ENCODE measurements at places on chromosomes 13 and 19.

DNA sequence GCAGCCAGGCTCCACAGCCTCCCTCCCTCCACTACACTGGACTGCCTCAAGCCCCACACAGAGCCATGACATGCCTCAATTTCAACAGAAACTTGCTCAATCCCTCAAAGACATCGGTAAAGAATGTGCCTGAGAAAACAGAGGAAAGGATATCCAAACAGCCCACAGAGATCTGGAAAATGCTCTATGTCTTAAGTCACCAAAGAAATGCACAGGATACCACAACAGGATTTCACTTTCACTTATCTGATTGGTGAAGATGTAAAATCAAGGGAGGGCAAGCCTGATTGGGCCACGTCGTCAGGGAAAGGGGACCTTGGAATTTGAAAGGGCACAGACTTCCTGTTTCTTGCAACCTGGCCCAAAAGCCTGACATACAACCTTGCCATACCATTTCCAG, 14.2 kb downstream of the CACNA1A start:
- DNase-seq: no peak

DNA sequence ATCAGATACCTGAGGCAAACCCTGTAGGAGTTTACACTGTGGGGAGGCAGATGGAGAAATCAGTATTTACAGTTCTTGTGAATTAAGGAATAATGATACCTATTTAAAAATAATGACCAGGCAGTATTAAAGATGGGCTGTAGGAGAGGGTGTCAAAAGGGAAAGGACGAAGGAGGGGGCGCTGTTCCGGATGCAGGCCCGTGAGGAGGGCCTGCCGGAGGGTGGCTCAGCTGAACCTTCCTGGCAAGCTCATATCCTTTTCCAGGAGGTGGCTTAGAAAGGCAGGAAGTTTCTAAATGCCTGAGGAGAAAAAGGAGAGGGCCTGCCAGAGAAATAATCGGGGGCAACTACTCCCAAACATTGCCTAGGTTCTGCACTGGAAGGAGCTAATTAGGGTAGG, 46.6 kb downstream of the MBNL2 start:
- no peak for DNase-seq

GRCh38 chr19:4068047-4068966, 1.6 kb upstream of the ZBTB7A start:
- peak; percentile 14 for DNase-seq

- DNase-seq: no peak
Measured at GRCh38 chr13:74118328-74118727, 15.9 kb downstream of the KLF12 start.

DNA sequence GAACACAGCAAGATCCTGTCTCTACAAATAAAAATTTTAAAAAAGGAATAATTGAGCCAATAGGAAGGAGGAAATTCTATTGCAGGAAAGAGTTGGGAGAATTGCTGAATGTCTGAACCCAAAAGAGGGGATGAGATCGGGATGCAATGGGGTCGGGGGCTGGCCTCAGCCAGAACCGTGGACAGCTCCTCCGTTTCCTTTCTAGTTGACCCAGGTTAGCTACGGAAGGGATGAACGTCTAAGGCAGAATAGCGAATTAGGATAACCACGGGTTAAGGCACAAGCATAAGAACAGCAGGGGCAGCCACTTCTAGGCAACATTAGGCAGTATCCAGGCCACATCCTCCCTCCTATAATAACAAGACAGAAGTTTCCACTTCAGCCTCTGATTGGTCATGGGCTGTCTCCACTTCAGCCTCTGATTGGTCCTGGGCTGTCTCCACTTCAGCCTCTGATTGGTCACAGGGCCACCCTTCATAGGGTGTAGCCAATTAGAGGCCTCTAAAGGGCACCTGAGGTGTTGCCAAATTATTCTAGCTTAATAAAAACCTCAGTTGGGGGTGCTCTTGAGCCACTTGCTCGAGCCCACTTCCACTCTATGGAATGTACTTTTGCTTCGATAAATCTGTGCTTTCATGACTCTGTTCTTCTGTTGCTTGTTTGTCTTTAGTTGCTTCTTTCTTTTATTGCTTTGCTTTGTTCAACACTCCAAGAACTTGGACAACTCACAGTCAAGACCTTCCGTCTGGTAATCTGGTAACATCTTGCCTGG, 24.9 kb upstream of the TPM4 start:
- DNase-seq: no peak

GRCh38 chr19:608155-609003, 18.7 kb downstream of the HCN2 start:
- DNase-seq: no peak

DNA sequence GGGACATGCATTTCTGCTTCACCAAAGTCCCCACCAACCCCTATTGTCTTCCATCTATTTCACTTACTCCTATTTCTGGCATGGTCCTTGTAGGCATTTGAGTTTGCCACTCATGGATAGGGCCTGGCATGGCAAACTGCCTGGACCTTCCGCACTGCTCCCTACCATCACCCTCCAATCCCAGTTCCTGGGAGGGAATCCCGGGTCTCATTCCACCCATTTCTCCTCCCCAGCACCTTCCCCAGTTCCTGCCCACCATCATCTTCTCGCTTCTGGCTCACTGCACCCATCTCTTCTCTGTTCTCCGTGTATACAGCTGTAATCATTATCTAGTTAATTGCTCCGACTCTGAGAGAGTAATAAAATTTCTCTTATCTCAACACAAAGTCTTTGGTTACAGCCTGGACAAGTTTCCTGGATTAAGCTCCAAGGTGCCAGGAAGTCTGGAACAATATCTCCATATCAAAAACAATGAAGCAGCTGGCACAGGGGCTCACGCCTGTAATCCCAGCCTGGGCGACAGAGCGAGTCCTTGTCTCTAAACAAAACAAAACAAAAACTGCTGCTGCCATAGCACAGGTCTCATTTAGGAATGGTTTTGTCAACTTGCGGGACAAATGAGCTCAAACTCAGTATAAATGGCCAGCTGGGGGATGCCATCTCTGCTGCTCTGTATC, 17.0 kb upstream of the COX7A1 start:
- DNase-seq: peak; percentile 4

- DNase-seq: peak; percentile 11
Measured at GRCh38 chr13:28718196-28718542, 601 bp downstream of the SLC46A3 start.

DNA sequence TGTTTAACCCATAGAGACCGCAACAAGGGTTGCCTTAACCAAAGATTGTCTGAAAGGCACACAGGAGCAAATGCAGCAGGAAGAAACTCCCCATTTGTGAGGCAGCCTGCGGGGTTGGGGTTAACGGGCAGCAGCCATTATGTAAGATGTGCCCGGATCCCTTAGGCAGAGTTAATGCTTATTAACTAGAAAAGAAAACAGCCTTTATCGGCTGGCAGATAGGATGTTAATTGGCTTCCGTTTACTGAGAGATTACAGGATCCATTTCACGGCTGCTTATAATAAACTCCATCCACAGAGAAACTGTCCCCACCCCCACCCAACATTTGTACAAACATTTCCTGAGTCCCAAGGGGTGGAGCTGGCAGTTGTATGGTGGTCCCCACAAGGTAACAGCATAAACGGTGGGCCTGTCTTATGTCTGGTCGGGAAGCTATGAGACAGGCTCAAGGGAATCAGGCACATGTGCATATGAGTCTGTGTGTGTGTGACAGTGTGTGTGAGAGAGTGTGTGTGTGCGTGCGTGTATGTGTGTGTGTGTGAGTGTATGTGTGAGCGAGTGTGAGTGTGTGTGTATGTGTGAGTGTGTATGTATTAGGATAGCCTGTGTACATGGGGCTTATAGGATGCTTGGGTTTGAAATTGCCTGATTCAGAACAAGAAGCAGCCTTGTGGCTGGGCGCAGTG, 10.5 kb downstream of the SLC25A42 start:
- no peak for DNase-seq

- no peak for DNase-seq
Measured at GRCh38 chr19:51439021-51439465, 19.2 kb downstream of the SIGLEC8 start.

Measured in NCI-H510A treated with DMSO at 0.1 percent for 48 hours (cell line).